ENCODE measurements at places on chromosomes 6 and 20.

GRCh38 chr6:122400462-122401089 lies 1.1 kb downstream of the HSF2 start:
- DNase-seq, result no peak

DNA sequence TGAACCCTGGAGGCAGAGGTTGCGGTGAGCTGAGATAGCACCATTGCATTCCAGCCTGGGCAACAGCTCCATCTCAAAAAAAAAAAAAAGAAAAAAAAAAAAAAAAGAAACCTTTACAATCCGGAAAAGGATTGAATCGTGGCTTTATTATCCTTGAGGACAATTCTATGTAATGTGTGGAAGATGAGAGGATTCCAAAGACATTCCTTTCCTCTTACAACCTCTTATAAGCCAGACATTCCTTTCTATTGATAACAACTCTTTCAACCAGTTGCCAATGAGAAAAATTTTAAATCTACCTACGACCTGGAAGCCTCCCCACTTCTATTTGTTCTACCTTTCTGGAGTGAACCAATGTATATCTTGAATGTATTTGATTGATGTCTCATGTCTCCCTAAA lies 91.2 kb upstream of the EEF1E1 start:
- DNase-seq, result no peak

GRCh38 chr20:42604998-42605956 lies 584.4 kb downstream of the PTPRT start:
- no peak for DNase-seq

GRCh38 chr6:18213439-18213838 lies 50.9 kb downstream of the DEK start:
- DNase-seq, result no peak

DNA sequence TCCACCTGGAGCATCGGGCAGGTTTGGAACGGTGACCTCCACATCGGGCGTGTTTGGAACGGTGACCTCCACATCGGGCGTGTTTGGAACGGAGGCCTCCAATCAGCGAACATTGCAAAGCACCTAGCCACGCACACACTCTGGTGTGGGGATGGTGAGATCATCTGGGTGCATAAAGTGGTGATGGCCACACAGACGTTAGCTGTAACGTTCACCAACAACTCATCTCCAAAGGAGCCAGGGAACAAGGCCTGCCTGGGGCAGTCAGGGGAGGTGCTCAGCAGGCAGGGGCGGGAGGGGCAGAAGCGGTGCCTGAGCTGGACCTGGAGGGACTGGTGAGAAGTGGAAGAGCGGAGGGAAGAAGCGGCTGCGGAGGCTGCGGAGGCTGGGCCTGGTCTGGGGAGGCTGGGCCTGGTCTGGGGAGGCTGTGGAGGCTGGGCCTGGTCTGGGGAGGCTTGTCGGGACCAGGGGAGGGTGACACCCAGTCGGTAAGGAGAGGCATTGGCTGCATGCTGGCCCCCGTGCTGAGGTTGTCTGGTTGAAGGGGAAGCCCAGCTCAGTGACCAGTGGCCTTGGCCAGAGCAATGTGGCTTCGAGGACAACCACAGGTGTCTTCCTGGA lies 89.9 kb downstream of the PSMB1 start:
- DNase-seq, result no peak

GRCh38 chr6:19755181-19755580 lies 82.0 kb upstream of the ID4 start:
- DNase-seq, result no peak

DNA sequence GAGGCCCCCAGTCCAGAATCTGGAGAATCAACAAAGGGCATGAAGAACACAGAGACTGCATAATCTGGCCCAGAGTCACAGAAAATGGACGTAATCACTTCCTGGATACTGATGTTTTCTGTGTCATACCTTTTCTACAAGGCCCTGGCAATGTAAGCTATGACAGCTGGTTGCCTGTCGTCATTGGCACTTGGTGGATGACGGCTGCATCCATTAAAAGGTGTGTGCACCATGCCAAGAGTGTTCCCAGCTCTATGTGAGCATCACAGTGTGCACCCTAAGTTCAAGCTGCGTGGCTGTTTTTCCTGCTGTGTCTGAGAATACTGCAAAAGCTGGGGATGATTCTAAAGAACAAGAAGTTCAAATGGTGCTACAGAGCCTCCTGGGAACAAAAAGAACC lies 275.2 kb upstream of the CNR1 start:
- DNase-seq, result no peak

DNA sequence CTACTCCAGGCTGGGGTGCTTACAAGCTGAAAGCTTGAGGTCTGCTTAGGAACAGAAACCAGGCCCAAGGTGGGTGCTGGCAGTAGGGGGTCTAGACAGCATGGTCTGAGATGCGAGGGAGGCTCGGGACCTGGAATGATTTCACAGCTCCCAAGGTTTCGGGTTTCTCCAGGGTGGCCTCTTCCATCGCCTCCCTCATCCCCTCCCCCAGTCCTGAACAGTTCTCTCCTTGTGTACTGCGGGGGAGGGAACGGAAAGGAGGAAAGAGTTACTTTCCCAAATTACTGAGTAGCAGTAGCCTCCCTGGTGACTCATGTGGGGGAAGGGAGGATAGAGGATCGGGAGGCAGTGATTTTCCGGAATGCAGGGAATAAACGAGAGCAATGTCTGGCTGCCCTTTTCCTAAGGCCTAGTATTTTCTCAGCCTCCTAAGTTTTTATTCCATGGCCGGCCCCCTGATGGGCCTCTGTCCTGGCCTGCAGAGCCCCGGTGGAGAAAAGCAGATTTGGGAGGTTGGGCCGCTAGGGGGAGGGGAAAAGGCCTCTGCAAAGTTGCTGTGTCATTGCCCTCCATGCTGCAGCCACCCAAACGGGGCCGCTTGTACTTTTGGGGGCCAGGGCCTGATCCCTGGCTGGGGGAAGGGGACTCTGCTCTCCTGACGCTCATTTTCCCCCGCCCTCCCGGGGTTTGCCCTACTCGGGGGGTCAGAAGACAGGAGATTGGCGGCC lies 1.5 kb downstream of the BRD2 start:
- DNase-seq, result no peak

- no peak for DNase-seq
Observed at GRCh38 chr6:156821707-156822106, 44.5 kb downstream of the ARID1B start.
